NCI-H526 treated with DMSO at 0.1 percent for 48 hours (cell line): ENCODE measurements at places on chromosomes 4 and X.

- no peak for DNase-seq
Measured at GRCh38 chrX:45050558-45050957, 150.1 kb downstream of the DIPK2B start.

DNA sequence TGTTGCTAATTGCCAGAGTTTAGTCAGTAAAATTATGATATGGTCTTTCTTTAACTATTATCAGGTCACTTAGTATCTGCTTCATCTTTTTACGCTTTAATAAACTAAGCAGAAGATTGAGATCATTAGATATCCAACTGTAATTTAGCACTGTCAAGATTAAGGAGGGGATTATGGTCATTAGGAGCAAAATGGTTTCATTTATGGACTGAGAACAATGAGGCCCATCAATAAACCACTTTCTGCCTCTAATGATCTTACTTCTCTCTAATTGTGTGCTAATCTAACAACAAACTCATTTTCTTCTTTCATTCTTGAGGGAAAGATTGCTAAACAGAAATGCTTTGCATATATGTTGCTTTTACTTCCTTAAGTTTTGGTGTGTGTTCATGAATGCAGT is 340.4 kb downstream of the RPA4 start:
- DNase-seq = no peak

DNA sequence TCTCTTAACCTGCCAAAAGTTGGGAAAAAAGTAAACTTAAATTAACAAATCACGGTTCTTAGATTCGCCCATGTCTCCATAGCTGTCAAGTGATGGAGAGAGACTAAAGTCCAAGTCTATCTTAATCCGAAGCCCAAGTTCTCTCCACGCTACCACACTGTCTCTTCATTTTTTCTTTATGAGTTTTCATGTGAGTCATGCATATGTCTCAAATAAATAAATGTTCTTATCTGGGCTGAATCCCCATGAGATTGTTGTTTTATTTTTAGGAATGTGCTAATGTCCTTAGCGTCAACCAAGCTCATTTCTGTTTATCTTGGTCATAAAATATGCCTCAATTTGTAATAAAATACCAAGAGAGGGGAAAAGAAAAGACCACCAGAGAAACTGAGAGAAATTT is 169.3 kb downstream of the RCHY1 start:
- no peak for DNase-seq

DNA sequence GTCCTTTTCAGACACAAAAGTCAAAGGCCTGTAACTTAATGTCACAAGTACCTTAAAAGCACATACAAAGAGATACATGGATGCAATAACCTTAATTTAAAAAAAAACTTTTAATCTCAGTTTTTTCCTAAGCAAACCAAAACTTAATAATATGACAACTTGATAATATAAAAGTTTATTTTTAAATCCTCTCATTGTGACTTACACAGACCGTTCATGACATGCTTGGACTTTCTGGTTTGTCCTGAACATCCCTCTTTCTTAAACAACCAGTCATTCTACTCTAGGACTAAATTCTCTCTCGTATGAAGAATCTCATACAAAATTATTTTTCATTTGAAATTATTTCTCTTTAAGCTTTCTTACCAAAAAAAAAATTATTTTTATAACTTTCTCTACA is 43.1 kb upstream of the CYP2U1 start:
- no peak for DNase-seq

- no peak for DNase-seq
Measured at GRCh38 chr4:24855741-24856140, 57.1 kb downstream of the CCDC149 start.

DNA sequence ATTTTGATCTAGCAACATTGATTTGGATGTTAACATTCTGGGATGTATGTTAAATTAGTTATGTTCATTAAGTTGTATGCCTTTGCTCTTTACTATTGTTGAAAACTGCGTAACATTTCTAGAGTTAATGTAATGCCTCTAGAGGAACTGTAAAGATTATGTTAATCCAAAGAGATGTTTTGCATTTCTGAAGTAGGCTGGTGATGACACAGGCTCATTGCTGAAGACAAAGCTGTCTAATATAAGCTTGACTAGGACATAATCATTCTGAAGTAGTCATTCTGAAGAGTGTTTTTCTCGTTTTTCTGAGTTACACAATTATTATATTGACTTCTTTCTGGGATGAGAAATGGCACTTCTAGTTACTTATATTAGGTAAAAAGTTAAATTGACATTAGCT is 72.9 kb downstream of the LRP2BP start:
- no peak for DNase-seq

- no peak for DNase-seq
Measured at GRCh38 chr4:6134612-6135220, 65.6 kb downstream of the JAKMIP1 start.

DNA sequence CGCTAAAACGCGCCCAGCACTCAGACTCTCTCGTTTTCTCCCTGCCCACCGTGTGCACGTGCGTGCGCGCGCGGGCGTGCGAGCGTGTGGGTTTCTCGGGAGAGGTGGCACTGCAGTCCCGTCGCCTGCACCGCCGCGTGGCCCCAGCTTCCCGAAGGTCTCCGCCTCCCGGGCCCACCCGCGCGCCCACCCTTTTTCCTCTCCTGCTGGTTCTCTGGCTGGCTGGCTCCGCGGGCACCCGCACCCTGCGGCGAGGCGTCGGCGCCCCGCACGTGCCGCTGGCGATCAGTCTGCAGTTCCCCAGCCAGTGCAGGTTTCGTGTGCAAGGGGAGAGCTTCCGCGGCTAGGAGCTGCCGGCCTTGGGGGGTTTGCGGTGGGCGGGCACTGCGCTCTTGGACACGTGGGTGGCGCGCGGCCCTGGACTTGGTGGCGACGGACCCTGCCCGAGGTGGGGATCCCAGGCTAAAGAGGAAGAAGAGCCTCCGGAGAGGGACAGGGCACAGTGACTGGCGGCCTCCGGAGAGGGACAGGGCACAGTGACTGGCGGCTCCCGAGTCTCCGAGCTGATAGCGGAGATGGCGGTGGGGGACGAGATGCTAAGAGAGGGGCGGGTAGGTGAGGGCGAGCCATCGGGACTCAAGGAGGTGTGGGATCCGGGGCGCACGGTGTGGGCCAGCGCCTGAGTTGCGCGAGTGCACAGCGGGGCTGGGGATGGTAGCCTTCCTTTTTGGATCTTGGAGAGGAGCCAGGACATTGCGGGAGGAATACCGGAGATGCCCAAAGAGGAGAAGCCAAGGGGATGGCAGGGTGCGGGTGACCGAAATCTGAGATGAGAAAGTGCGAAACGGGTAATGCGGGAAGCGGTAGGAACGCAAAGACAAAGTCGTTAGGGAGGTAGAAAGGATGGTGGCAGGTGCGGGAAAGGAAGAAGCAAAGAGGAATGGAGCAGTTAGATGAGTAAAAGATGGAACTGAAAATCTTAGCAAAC is at the start of gene FAM184B:
Gene FAM184B (minus strand): TSS at position 322 of the 988 bp plus-strand sequence. CDS start 322 bp downstream, outside the sequence.
- no peak for DNase-seq

DNA sequence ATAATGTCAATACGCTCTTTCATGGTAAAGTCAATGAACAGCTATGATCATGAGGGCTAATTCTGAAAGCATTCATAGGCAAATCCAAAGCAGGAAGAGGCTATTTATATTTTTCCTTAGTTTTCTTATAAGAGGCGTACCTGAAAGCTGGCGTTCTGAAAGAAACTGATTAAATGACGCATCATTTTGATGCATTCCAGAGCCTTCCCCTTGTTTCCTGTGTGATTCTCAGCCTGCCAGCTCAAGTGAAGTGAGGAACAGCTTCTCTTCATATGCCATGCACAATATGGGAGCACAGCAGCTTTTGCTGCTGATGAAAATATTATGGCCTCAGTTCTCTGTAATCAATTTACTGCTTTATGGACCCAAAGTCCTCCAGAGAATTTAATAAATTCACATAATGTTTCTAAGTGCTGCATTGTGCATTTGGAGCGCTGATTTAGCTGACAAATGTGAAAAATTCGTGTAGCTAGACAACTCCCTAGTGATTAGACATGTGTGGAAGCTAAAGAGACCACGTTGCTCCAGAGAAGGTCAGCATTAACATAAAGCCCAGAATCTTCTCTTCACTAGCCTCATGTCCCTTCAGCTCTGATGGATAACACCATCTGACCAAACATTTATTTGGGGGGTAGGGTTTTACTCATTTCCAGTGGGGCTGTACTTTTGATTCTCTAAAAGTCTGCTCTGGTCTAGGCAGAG is 110.8 kb downstream of the GPAT3 start:
- no peak for DNase-seq

- DNase-seq = no peak
Measured at GRCh38 chr4:106231931-106232330, 84.1 kb downstream of the TBCK start.

DNA sequence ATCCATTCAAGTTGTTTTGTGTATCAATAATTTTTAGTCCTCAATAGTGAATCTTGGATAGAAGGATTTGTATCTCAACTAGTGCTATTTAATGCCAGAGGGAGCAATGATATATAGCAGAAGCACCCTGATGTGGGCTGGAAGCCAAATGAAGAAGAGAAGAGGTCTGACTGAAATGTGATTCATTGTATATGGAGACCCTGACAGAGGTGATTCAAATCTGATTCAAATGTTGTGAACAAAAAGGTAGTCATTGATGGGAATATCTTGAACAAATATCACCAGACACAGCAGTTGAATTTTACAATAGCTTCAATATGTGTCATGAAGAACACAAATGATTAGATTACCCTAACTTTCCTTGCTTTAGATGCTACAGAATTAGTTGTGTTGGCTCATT is 27.5 kb upstream of the SULT1B1 start:
- DNase-seq = no peak

- DNase-seq = no peak
Measured at GRCh38 chr4:112939901-112940300, 109.6 kb upstream of the ANK2 start.
